Keratinocyte (primary cell): ENCODE measurements at places on chromosomes 11 and 22.

DNA sequence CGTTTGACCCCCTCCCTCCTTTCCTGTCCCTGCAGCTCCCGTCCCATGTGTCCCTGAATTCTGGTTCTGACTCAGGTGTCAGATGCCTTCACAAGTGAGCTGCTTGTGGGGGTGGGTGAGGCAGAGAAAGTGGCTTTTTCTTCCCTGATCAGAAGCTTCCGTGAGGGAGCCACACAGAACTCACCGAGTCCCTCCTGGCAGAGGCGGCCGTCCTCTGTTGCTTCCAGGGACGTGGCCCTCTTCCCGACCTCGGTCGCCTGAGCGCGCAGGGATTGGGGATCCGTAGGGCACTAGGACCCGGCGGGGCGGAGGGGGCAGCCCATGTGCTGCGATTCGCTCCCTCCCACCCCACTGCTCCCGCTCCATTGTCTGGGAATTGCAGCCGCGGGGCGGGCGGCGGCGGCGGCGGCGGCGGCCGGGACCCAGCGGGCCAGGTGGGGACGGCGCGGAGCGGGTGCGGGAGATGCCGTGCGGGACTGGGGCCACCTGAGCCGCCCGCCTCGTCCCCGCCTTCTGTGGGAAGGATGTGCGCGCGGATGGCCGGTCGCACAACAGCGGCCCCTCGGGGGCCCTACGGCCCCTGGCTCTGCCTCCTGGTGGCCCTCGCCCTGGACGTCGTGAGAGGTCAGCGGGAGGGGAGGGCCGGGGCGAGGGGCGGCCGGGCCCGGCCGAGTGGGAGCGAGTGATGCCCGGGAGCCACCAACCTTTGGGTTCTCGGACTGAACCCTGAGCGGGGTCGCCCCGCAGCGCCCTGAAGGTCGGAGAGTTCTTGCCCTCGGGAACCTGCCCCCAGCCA, at the start of gene TMEM132A:
TMEM132A (plus strand) TSS at position 351 of the 796 bp plus-strand sequence; CDS start at position 525, 174 bp downstream.
- DNase-seq, result no peak

GRCh38 chr11:69800278-69800677, 18.9 kb downstream of the FGF3 start:
- DNase-seq, result no peak

GRCh38 chr22:35984183-35985175, 44.1 kb downstream of the RBFOX2 start:
- DNase-seq, result no peak

- DNase-seq, result no peak
These were observed 942.5 kb downstream of the JRKL start for GRCh38 chr11:97332271-97332670.

- DNase-seq, result no peak
These were observed 19.7 kb downstream of the MYO7A start for GRCh38 chr11:77147668-77148321.

DNA sequence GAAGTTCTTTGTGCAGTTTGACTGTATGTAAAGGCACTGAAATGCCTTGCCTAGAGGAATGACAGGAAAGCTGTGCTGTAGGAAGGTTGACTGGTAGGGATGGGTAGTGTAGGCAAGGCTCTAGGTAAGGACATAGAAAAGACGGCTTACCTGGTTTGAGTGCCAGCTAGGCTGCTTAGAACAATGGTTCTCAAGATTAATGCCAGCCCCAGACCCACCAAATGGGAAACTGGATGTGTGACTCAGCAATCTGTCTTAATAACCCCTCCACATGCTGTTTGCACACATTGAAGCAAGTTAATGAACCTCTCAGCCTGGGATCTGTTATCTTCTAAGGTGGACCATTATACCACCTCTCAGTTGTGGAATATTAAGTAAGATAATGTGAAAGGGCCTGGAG, 3.7 kb downstream of the RPS3 start:
- no peak for DNase-seq

DNA sequence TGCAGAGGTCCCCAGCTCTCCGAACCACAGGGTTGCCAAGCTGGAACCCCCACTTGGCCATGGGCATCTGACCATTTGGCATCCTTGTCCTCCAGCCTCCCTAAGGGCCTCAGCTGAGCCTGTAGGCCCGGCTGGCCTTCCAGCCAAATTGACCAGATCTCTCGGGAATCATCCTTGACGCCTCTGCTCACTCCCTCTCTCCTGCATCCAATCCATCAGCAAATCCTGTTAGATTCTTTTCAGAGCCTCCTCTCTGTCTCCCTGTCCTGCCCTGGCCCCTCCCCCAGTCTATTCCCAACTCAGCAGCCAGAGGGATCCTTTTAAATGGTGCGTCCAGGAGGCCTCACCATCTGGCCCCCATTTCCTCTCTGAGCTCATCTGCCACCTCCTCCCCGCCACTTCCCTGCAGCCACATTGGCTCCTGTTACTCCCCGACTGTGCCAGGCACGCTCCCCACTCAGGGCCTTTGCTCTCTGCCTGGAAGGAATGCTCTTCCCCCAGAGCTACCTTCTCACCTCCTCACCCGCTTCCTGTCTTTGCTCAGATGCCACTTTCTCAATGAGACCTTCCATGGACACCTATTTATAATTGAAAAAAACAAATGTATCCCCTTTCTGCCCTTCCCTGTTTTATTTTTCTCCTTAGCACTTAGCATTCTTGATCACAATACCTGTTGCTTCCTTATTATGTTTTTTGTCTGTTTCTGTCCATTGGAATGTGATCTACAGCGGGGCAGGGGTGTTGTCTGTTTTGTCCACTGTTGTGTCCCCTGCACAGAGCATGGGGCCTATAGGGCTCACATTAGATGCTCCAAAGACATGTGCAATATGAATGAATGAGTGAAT, 78.1 kb downstream of the NFAM1 start:
- no peak for DNase-seq

DNA sequence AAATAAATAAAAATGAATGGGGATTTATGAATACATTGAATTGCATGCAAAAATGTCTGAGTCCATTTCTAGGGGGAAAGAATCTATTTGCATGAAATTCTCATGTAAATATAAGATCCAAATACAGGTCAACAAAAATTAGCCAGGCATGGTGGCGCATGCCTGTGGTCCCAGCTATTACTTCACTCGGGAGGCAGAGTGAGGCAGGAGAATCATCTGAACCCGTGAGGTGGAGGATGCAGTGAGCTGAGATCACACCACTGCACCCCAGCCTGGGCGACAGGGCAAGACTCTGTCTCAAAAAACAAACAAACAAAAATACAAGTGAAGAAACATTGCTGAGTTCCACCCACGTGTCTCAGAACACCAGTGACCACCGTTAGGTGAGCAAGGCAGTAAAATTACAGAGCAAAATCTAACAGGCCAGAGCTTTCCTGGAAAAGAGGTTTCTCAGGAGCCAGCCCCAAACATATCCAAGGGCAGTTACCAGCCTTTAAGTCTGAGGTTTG, 17.3 kb downstream of the PACSIN2 start:
- no peak for DNase-seq
